ENCODE measurements at places on chromosomes 6 and 20. TPM values are rescaled to one million over a fixed set of nuclear protein-coding genes. Genes with fewer than 3 reads are reported as not detected.

STX16 gene
- 60.7 TPM for total RNA-seq

DNA sequence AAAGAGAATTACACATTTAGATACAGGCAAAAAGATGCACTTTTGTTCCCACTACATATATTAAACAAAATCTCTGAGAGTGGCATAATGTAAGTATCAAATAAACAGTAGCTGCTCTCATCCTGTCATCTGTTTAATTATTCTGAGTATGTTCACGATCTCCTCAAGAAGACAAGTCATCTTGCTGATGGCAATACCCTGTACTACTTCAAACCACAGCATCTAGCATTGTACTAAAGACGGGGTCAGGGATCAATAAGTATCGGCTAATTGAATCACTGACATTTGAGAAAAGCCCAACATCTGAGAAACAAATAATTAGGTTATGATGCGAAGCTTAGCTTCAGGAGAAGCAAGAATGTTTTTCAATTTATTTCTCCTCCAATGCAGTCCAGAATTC lies 175.1 kb downstream of the PTPRK start:
- no peaks in the 10 kb centered on the region for H3K36me3 ChIP-seq
- H3K27me3 ChIP-seq = no peaks in the 10 kb centered on the region
- no peak overlapping the region for H3K4me3 ChIP-seq
- H3K27ac ChIP-seq = no peak overlapping the region
- H3K4me1 ChIP-seq = no peaks in the 10 kb centered on the region

DNMT3B gene
- total RNA-seq = 2.9 TPM

GRCh38 chr20:46361811-46362210 lies 44.6 kb downstream of the ELMO2 start:
- peaks cover 3% of the 10 kb centered on the region for H3K4me1 ChIP-seq
- no peak overlapping the region for H3K4me3 ChIP-seq
- peaks cover 2% of the 10 kb centered on the region for H3K36me3 ChIP-seq
- H3K27me3 ChIP-seq = no peaks in the 10 kb centered on the region
- no peak overlapping the region for H3K27ac ChIP-seq

GRCh38 chr6:10310330-10310653 lies 104.6 kb downstream of the TFAP2A start:
- H3K4me1 ChIP-seq = no peaks in the 10 kb centered on the region
- no peak for DNase-seq
- no peak overlapping the region for H3K4me3 ChIP-seq
- H3K36me3 ChIP-seq = no peaks in the 10 kb centered on the region
- H3K27ac ChIP-seq = no peak overlapping the region

- peaks cover 5% of the 10 kb centered on the region for H3K36me3 ChIP-seq
- no peak overlapping the region for H3K4me3 ChIP-seq
Observed at GRCh38 chr6:158977382-158977781, 22.6 kb downstream of the RSPH3 start.

DNA sequence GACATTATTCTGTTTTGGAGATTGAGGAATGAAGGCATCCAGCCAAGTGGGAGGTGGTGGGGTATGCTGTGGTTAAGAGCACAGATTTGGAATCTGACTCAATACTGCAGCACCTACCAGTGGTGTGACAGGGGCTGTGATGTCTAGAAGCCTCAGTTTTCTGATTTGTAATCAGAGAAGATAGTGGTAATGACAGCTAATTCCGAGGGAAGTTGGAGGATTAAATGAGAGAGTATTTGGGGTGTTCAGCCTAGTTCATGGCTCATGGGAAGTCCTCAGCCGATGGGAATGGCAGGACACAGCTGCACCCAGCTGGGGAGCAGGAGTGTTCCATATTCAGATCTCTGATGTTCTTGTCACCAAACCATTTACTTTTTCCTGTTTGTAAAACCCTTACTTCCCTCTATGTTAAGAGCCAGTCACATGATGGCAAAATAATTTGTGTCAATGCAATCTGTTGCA lies 9.3 kb downstream of the SLC9A8 start:
- peaks cover 17% of the 10 kb centered on the region for H3K4me1 ChIP-seq
- no peak overlapping the region for H3K4me3 ChIP-seq
- peaks cover 9% of the 10 kb centered on the region for H3K36me3 ChIP-seq
- H3K27ac ChIP-seq = no peak overlapping the region

DNA sequence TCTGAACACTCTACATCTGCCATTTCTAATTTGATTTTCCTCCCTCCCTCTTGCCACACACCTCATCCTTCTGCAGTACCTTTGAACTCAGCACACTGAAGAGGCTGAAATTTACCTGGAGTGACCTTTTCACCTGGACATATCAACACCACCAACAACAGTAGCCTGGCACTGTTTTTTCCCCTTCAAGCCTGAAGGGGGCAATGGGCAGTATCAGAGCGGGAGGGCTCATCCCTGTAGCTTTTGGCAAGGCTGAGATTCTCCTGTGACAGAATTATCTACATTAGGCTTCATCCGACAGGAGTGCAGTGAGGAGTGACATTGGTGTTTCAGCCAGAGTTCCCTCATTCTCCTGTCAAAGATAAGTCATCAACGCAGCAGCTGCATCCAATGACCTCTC lies 312.8 kb upstream of the SPTLC3 start:
- no peaks in the 10 kb centered on the region for H3K36me3 ChIP-seq
- H3K4me3 ChIP-seq = no peak overlapping the region
- H3K27ac ChIP-seq = no peak overlapping the region
- DNase-seq = no peak
- H3K4me1 ChIP-seq = no peaks in the 10 kb centered on the region
- no peaks in the 10 kb centered on the region for H3K27me3 ChIP-seq

GRCh38 chr6:8229915-8230756 lies 127.8 kb upstream of the EEF1E1 start:
- no peaks in the 10 kb centered on the region for H3K27me3 ChIP-seq
- no peak overlapping the region for H3K27ac ChIP-seq
- H3K4me1 ChIP-seq = no peaks in the 10 kb centered on the region
- peak; percentile 76 for DNase-seq

ADGB gene
- total RNA-seq = not detected

DNA sequence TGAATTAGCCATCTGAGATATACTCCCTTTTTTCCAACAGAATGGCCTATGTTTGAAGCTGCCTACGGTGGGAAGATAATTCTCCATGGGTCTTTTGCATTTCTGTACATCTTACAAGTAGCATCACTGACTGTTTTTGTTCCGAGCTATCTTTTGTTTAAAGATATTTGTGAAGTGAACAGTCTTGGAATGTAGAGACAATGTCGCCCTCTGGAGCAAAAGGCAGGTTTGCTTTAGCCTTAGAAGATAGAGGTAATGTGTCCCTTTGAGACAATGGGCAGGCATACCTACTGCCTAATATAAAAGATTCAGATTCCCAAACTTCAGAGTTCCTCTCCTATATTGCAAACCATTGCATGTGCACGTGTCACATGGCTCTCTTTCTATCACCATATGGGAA lies 347.8 kb upstream of the CNR1 start:
- H3K27me3 ChIP-seq = no peaks in the 10 kb centered on the region
- no peaks in the 10 kb centered on the region for H3K36me3 ChIP-seq
- no peaks in the 10 kb centered on the region for H3K4me1 ChIP-seq
- no peak for DNase-seq
- no peak overlapping the region for H3K4me3 ChIP-seq

HLA-DRB1 gene
- 267 TPM for total RNA-seq

GRCh38 chr6:143598466-143599080 lies 79.2 kb upstream of the PHACTR2 start:
- H3K4me1 ChIP-seq = no peaks in the 10 kb centered on the region
- no peaks in the 10 kb centered on the region for H3K36me3 ChIP-seq

HLA-DQA1 gene
- 63.5 TPM for total RNA-seq

- H3K27ac ChIP-seq = no peak overlapping the region
- no peak for DNase-seq
- no peaks in the 10 kb centered on the region for H3K4me1 ChIP-seq
Observed at GRCh38 chr20:47265984-47266383, 90.5 kb downstream of the ZMYND8 start.

DNA sequence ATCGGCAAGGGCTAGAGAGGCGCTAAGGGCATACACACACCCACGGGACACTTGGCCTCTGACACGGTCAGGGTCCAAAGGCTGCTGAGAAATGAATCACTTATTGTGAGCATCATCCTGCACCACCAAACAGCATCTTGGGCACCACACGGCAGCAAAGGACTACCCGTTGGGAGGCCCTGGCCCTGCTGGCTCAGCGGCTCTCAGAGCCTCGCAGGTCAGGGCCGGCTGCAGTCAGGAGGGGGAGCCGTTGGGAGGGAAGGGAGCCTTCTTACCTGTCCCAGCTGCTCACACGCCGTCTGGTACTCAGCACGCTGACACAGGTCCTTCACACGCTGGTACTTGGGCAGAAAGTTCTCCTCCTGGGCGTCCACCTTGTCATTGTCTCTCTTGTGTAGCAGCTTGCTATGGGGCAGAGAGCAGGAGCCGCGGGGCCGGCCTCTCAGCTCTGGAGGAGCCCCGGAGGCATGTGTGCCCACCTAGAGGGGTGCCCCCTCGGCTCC lies 109.0 kb downstream of the SULF2 start:
- H3K27ac ChIP-seq = no peak overlapping the region
- H3K4me1 ChIP-seq = no peaks in the 10 kb centered on the region
- no peak for DNase-seq
- no peaks in the 10 kb centered on the region for H3K27me3 ChIP-seq
- H3K4me3 ChIP-seq = no peak overlapping the region

ANGPT4 gene
- total RNA-seq = 0.57 TPM

DNA sequence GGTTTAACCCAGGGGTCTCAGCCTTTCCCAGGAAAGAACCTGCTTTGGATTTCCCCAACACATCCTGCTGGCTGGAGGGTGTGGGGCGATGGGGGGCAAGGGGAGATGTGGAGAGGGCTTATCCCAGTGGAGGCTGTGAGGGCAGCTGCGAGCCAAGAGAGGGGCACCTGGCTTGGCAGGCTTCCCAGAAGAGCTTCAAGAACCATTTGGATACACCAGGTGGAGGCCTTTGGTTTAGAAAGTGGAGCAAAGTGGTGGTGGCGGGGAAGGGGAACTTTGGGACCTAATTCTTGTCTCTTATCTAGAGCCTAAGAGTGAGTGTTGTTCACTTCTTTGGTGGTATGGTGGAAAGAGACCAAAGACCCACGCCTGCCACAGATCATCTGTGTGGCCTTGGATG lies 12.4 kb downstream of the CD40 start:
- H3K4me1 ChIP-seq = no peaks in the 10 kb centered on the region
- no peak overlapping the region for H3K27ac ChIP-seq
- no peak for DNase-seq
- H3K36me3 ChIP-seq = no peaks in the 10 kb centered on the region
- no peak overlapping the region for H3K4me3 ChIP-seq

GRCh38 chr6:137816133-137816579 lies 50.9 kb upstream of the TNFAIP3 start:
- no peak overlapping the region for H3K27ac ChIP-seq
- H3K36me3 ChIP-seq = no peaks in the 10 kb centered on the region
- H3K4me1 ChIP-seq = peaks cover 5% of the 10 kb centered on the region
- no peak for DNase-seq
- no peak overlapping the region for H3K4me3 ChIP-seq

GRCh38 chr20:36217226-36217625 lies 19.1 kb upstream of the AAR2 start:
- no peaks in the 10 kb centered on the region for H3K27me3 ChIP-seq
- peaks cover 3% of the 10 kb centered on the region for H3K36me3 ChIP-seq
- no peak overlapping the region for H3K27ac ChIP-seq
- H3K4me3 ChIP-seq = no peak overlapping the region
- no peaks in the 10 kb centered on the region for H3K4me1 ChIP-seq

DNA sequence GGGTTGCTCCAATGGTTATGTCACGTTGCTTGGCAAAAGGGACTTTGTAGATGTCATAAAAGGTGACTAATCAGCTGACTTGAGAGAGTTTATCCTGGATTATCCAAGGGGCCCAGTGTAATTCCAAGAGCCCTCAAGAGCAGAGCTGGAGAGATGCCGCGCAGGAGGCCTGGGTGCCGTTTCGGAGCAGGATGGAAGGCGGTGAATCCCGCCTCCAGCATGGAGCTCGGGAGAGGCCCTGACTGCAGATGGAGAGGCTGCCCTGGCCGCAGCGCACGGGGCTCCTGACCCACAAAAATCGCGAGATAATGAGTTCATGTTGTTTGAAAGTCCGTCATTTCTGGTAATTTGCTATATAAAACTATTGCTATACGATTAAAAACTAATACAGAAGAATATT lies 219.8 kb downstream of the ZDHHC14 start:
- H3K36me3 ChIP-seq = no peaks in the 10 kb centered on the region
- H3K4me1 ChIP-seq = peaks cover 2% of the 10 kb centered on the region

OPN5 gene
- total RNA-seq = 0.16 TPM

DNA sequence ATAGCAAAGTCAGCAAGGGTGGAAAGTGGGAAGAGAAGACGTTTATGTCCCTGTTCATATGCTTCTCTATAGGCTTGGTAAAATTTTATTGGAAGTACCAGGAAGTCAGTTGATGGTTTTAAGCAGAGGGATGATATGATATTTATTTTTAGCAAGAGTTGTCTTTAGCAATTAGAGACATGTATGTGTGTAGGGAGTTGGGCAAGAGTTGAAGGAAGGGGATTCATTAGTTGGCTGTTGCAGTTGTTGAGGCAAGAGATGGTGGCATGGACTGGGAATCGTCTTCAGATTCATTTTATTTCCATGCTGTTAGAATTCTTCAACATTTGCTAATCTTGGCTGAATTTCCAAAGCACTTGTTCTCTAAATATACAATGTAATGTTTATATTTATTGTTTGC lies 85.6 kb downstream of the QKI start:
- H3K27me3 ChIP-seq = no peaks in the 10 kb centered on the region
- H3K27ac ChIP-seq = no peak overlapping the region
- H3K4me3 ChIP-seq = no peak overlapping the region
- no peaks in the 10 kb centered on the region for H3K36me3 ChIP-seq
- no peak for DNase-seq

- no peaks in the 10 kb centered on the region for H3K36me3 ChIP-seq
- peak; percentile 21 for DNase-seq
- no peaks in the 10 kb centered on the region for H3K27me3 ChIP-seq
Observed at GRCh38 chr6:92427453-92427852, 991.9 kb downstream of the EPHA7 start.

DNA sequence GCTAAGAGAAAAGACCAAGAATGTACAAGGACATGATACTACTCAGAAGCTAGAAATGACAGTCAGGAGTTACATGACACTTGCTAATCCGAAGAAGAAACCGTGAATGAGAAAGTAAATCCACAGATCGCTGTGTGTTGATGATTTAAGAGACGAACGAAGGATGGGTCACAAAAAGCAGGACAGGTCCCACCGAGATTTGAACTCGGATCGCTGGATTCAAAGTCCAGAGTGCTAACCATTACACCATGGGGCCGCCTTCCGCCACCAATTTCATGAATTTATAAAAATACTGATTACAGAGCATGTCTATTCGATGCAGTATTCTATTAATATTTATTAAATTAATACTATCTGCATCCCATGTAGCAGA lies 54.0 kb upstream of the BTN3A2 start:
- DNase-seq = no peak
- H3K4me3 ChIP-seq = no peak overlapping the region
- no peak overlapping the region for H3K27ac ChIP-seq
- no peaks in the 10 kb centered on the region for H3K27me3 ChIP-seq
- no peaks in the 10 kb centered on the region for H3K36me3 ChIP-seq

- no peaks in the 10 kb centered on the region for H3K36me3 ChIP-seq
- no peak overlapping the region for H3K4me3 ChIP-seq
- DNase-seq = no peak
Observed at GRCh38 chr20:25991051-25991755, 294.6 kb upstream of the ZNF337 start.

KCNK16 gene
- not detected for total RNA-seq

- no peak overlapping the region for H3K4me3 ChIP-seq
- H3K4me1 ChIP-seq = no peaks in the 10 kb centered on the region
- no peaks in the 10 kb centered on the region for H3K36me3 ChIP-seq
- DNase-seq = no peak
- no peak overlapping the region for H3K27ac ChIP-seq
Observed at GRCh38 chr6:126701676-126702560, 362.0 kb downstream of the CENPW start.

All from kidney (tissue), 22 donors.